Erythroblast (primary cell): ENCODE measurements at places on chromosomes 6 and 20.

- DNase-seq, result no peak
Measured at GRCh38 chr6:71168233-71168765, 120.3 kb upstream of the OGFRL1 start.

DNA sequence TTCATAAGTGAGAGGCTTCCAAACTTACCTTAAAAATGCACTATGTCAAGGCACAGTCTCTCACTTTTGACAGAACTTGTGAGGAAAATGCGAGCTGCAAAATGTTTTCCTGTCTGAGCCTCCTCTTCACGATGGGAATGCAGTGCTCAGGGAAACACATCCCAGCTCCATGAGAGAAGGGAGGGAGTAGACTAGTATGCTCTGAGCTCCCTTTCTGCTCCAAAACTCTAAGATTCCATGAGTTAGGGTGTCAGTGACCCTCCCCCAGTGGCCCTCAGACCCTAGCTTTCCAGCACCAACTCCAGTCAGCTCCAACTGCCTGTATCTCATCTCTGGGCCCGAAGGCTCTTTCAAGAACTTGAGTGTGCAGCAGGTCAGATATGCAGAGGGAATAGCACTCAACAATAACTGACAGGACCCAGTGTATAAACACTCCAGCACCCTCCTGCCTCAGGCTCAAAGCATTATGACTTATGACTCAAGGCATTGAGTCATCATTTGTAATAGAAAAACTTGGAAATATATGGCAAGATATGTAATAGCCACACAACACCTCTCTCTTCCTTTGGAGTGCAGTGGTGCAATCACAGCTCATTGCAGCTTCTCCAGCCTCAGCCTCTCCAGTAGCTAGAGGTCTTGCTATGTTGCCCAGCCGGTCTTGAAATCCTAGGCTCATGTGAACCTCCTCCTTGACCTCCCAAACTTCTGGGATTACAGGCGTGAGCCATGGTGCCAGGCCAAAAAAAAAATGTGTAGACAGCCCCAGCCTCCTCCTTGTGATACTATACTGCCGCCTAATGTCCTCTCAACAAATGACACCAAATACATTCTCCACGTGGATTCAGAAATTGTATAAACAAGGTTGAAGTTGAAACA, 16.7 kb upstream of the ENTPD6 start:
- DNase-seq, result peak; percentile 30

DNA sequence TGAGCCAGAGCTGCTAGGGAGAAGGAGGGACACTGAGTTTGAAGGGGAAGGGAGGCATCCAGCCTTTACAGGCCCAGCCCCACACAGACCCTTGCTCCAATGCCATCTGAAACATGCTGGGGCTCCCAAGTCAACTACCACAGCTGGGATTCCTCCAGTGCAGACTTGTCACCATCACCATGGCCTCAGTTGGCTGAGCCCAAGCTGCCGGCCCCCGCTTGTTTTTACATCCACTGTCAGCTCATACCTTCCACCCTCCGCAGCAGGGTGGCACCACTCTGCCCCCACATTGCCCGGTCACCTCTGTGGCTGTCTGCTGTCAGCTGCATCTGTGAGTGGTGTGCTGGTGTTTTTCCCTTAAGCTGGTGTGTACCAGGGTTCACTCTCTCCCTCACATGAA, 26.1 kb downstream of the GFOD1 start:
- no peak for DNase-seq

DNA sequence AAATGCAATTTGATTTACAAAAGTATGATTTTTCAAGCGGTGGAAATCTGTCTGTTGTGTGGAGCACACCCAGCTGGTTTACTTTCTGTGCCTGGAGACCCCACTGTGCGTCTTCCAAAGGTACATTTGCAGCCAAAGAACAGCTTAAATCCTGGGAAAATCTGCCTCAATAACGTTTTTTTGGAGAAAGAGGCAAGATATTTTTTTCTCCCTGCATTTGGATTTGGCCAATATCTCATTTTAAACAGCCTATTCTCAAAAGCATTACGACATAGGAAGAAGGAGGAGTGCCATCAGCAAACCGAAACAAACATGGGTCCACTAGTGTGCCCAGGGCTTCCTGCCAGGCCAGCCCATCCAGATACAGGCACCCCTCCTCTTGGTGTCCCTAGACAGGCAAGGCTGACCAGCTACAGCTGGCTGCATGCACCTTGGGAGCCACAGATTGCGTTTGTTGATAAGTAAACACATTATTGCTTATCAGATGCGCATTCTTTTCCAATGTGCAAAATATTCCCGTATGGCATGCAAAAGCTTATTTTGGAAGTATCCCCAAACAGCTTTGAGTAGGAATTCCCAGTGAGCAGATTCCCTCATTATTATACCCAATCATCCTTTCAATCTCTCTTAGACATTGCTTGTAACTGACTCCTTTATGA, 184.5 kb upstream of the MARCKS start:
- DNase-seq, result no peak

DNA sequence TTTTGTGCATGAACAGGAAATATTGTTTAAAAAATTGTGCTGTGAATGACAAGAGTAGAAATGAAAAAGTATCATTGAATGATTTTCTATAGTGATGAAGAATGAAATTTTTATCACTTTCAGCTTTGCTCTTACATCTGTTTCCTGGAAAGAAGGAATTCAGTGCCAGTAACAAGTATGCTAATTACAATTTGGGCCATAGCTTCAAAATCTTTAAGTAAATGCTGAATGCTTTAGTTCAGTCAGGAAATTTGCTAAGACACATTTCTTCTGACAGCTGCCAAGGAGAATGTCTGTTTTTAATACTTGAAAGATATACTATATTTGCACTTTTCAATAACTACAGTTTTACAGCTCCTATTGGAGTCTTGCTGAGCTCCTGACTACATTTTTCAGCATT, 203.7 kb upstream of the RSPO3 start:
- DNase-seq, result no peak

DNA sequence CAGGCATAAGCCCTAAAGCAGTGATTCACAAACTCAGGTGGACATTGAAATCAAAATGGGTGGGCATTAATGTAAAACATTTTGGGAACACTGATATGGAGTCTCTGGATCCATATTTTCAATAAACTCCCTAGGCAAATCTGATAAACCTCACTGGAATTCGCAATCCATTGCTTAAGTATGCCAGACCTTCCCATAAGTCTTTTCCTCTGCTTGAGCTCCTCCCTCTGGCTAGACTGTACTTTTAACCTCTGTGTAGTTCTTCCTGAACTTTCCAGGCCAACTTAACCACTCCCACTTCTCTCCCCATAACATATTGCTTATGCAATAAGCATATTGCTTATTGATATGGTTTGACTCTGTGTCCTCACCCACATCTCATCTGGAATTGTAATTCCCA, 629.7 kb upstream of the IMPG1 start:
- DNase-seq, result no peak

- DNase-seq, result no peak
Measured at GRCh38 chr20:1264727-1265126, 1.4 kb upstream of the SNPH start.

DNA sequence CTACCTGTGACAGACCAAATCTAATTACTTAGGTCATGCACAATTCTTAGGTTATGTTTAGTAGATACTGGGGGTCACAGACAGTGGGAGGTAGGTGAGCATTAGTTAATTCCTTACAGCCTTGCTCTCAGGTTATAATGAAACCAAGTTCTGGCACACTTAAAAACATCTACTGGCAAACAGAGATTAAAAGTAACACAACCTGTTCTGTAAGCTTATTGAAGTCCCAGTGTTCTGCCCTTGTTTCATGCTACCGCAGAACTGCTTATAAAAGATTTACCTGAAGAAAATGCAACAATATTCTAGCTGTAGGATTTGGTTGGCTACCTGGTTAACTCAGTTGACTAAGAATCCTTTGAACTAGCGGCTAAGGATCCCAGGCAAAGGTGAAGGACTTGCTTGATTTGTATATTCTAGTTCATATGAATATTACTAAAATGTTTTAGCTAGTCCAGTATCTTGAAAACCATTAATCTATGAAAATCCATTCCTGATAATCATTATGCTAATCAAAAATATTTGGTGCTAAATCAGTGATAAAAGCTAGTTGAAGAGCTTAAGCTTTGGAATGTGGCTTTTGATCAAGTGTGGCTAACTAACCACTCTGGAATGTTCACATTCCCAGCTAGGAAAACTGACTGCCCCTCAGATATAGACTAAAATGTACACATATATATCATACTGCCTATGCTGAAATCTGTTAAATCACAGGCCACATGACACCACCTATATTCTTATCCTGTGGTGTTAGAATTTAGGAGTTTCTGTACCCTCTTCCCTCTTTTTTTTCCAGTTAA, 7.2 kb downstream of the PEX3 start:
- DNase-seq, result no peak

DNA sequence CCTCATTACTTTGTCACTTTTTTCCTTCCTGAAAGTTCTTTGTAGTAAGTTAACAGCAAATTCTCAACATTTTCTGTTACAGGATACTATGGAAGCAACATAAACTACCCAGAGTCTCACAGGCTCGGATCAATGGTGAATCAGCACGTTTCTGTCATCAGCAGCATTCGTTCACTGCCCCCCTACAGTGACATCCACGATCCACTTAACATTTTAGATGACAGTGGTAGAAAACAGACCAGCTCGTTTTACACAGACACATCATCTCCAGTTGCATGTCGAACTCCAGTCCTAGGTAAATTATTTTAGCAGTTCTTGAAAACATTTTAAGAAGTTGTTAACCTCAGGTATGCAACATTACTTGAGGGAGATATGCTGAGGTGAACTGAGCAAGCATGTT, 51.6 kb downstream of the RFX6 start:
- DNase-seq, result no peak

DNA sequence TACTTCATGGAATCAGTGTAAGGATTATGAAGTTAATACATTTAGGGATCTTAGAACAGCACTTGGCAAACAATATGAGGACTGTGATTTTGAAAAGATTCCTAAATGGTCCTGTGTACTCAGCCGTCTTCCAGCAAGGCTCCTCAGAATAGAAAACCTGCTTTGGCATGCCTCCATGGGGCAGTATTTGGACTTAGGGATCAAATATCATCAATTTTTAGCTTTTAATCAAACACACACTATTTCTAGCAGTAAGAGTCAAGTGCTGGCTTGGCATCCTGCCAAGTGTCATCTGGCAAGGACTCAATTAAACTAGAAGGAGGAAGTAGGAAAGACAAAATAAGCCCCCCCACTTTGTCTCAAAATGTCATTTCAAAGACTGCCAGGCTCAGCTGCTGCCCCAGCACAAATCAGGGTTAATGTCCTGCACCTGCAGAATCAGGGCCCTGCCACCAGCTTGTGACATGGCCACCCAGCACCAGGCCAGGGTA, 40.8 kb downstream of the IYD start:
- DNase-seq, result no peak

DNA sequence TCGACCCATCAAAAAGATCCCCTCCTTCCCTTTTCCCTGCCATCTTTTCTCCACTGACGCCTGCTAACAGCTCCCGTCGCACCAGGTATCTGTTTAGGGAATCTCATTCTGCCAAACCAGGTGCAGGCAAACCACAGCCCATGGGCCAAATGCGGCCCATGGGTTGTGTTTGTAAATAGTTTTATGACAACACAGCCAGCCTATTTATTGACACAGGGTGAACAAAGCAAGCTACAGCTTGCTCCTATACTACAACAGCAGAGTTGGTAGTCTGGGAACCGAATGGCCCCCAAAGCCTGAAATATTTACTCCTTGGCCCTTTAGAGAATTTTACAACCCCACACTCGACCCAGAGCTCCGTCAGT, 16.4 kb downstream of the NFATC2 start:
- no peak for DNase-seq

GRCh38 chr20:46695892-46696291, 6.6 kb upstream of the TP53RK start:
- no peak for DNase-seq

- DNase-seq, result no peak
Measured at GRCh38 chr6:88984152-88984551, 20.7 kb upstream of the RNGTT start.

DNA sequence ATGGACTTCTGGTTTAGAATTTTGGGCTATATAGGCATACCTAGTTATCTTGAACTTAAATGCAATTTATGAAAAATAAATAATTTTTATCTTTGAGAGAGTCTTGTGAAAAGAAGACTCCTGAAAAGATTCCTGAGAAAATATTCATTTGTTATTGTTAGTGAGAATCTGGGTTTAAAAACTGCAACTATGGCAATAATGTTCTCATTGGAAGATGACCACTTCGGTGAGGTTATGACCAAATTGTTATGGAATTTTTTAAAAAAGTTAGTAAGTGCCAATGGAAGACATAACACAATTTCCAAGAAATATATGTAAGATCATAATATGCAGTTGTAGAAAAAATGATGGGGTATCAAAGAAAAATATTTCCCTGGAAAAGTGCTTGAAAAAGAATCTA, 46.3 kb downstream of the GRIK2 start:
- no peak for DNase-seq

DNA sequence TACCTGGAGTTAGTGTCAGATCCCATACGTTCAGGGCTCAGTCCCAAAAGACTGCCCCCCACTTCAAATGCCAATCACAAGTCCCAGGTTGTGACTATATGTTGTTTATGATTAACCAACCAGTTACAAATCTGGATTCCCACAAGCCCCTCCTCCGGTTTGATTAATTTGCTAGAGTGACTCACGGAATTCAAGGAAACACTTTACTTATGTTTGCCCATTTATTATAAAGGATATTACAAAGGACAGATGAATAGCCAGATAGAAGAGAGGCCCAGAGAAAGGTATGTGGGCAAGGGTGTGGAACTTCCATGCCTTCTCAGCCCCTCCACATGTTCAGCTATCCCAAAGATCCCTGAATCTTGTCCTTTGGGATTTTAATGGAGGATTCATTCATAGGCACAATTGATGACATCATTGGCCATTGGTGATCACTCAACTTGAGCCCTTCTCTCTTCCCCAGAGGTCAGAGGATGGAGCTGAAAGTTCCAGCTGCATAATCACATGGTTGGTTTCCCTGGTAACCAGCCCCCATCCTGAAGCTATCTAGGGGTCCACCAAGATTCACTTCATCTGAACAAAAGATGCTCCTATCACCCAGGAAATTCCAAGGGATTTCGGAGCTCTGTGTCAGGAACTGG, 2.0 kb downstream of the ECT2L start:
- no peak for DNase-seq

DNA sequence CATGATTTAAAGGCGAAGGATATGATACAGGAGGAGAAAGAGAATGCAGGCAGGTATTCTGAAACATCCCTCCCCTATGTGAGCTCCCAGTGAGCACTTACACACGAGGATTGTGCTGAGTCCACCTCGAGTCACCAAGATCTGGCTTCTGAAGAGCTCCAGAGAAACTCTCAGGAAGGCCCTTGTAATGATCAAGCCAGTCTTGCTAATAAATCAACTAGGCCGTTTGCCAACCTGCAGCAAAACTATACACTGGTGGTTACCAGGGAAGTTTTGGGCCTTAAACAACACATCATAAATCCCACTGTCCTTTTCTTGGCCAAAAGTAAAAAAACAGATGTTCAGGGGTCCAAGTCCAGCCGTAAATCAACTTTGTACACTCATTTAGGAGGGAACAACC, 79.2 kb downstream of the STXBP5 start:
- DNase-seq, result no peak

DNA sequence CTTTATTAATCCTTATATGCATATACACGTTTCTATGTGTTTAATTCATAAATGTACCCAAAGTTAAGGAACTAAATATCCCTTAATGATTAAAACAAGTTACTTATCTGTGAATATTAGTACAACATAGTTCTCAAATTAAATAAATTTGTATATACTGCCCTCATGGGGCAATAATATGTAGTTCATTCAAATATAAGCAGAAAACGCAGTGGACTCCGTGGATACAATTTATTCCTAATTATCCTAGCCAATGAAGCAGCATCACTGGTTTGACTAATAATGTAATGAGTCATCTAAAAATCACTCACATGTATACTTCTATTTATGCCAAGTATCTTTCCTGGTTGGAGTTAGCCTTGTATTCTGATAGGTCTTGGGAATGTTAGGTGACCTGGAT, 111.6 kb downstream of the TBC1D32 start:
- DNase-seq, result no peak
